ENCODE measurements at places on chromosomes 13 and 19. TPM values are rescaled to one million over a fixed set of nuclear protein-coding genes. Genes with fewer than 3 reads are reported as not detected.
A peak's percentile ranks its signal among the peaks of the same experiment; 100 is the strongest.

DNA sequence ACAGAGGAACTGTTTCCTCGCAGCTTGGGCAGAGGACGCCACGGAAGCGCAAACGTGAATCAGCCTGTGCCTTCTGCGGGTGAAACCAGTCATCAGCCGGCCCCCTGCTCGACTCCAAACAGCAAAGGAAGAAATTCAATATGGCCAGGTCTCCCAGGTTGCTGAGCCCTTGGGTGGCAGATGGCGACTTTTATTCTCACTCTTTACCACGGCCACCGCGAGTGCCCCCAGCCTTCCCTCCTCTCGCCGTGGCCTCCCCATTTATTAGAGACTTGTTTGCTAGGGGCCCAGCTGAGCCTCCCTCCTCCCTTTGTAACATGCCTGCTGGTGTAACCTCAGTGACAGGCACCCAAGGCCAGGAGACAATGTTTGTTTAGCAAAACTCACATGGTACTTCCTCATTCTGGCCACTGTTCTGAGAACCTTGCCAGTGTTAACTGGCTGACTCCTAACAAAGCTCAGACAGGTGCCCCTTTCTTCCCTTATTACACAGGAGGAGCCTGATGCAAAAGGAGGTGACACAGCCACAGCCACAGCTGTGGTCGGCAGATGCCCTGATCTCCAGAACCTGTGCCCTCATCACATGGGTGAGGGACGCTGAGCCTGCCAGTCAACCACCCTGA lies 5.8 kb downstream of the RAB20 start:
- no peak overlapping the region for H3K27ac ChIP-seq
- H3K27me3 ChIP-seq: no peaks in the 10 kb centered on the region
- H3K4me1 ChIP-seq: no peaks in the 10 kb centered on the region
- H3K4me3 ChIP-seq: no peak overlapping the region

- no peaks in the 10 kb centered on the region for H3K27me3 ChIP-seq
- no peak overlapping the region for H3K4me3 ChIP-seq
- H3K27ac ChIP-seq: no peak overlapping the region
- DNase-seq: no peak
- no peaks in the 10 kb centered on the region for H3K36me3 ChIP-seq
- H3K4me1 ChIP-seq: no peaks in the 10 kb centered on the region
Measured at GRCh38 chr13:49245101-49245500, 2.6 kb upstream of the CDADC1 start.

- no peak overlapping the region for H3K27ac ChIP-seq
- no peaks in the 10 kb centered on the region for H3K27me3 ChIP-seq
- H3K4me3 ChIP-seq: no peak overlapping the region
- H3K4me1 ChIP-seq: no peaks in the 10 kb centered on the region
- no peak for DNase-seq
- no peaks in the 10 kb centered on the region for H3K36me3 ChIP-seq
Measured at GRCh38 chr13:73859841-73860240, 274.4 kb downstream of the KLF12 start.

GRCh38 chr13:27088619-27089018 lies 83.0 kb downstream of the USP12 start:
- H3K4me1 ChIP-seq: no peaks in the 10 kb centered on the region
- no peaks in the 10 kb centered on the region for H3K27me3 ChIP-seq
- H3K27ac ChIP-seq: no peak overlapping the region
- no peaks in the 10 kb centered on the region for H3K36me3 ChIP-seq
- DNase-seq: no peak

FBN3 gene
- 39.0 TPM for total RNA-seq

GRCh38 chr13:66489586-66489985 lies 740.5 kb downstream of the PCDH9 start:
- no peak overlapping the region for H3K27ac ChIP-seq
- H3K27me3 ChIP-seq: no peaks in the 10 kb centered on the region
- no peaks in the 10 kb centered on the region for H3K36me3 ChIP-seq
- no peak for DNase-seq

DNA sequence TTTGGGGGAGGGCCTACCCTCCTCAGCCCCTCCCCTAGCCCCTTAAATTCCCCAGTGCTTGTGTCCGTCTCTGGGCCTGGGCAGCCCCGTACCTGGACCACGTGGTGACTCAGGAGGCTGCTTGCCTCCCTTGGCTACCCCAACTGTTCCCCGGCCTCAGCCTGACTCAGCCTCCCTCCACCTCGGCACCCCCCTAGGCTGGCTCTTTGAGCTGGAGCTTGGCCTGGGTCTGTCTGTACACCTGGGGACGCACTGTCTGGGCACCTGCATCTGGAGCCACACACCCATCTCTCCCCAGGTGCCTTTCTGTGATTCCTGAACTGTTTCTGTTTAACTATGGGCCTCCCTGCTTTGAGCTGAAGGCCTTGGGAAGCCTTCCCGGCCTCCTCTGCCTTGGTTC lies 1.8 kb upstream of the KLK14 start:
- H3K4me1 ChIP-seq: no peaks in the 10 kb centered on the region
- H3K36me3 ChIP-seq: no peaks in the 10 kb centered on the region
- no peak overlapping the region for H3K27ac ChIP-seq
- no peak for DNase-seq

GRCh38 chr19:45733160-45733810 lies at the start of gene MEIOSIN:
MEIOSIN (plus strand) TSS chr19:45733439; CDS start chr19:45735377, 1,938 bp downstream.
- H3K4me1 ChIP-seq: peaks cover 3% of the 10 kb centered on the region
- no peaks in the 10 kb centered on the region for H3K36me3 ChIP-seq
- no peak for DNase-seq
- no peaks in the 10 kb centered on the region for H3K27me3 ChIP-seq

- no peaks in the 10 kb centered on the region for H3K27me3 ChIP-seq
- H3K27ac ChIP-seq: no peak overlapping the region
- no peak for DNase-seq
- no peak overlapping the region for H3K4me3 ChIP-seq
- H3K4me1 ChIP-seq: no peaks in the 10 kb centered on the region
Measured at GRCh38 chr13:93805736-93806135, 579.1 kb downstream of the GPC6 start.

DNA sequence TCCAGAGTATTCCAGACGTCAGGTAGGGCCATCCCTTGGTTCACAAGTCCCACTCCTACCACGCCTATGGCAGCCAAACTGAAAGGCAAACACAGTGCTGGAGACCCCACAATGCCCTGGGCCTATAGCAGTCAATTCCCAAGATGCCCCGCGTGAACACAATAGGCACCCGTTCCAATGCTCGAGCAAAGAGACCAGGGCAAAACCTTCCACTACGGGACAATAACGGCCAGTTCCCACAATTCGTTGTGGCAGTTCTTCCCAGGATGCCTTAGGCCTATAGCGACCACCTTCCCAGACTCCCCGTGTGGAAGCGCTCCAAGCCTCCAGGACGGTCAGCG lies 538 bp downstream of the ZNF428 start:
- DNase-seq: no peak
- H3K4me3 ChIP-seq: peak overlapping the region; percentile 69
- H3K27ac ChIP-seq: peak overlapping the region; percentile 99
- no peaks in the 10 kb centered on the region for H3K27me3 ChIP-seq

ZNF350 gene
- total RNA-seq: 6.2 TPM

GRCh38 chr13:27631156-27631555 lies 9.5 kb downstream of the POLR1D start:
- no peak overlapping the region for H3K4me3 ChIP-seq
- no peaks in the 10 kb centered on the region for H3K4me1 ChIP-seq
- no peak for DNase-seq
- H3K36me3 ChIP-seq: peaks cover 18% of the 10 kb centered on the region

DNA sequence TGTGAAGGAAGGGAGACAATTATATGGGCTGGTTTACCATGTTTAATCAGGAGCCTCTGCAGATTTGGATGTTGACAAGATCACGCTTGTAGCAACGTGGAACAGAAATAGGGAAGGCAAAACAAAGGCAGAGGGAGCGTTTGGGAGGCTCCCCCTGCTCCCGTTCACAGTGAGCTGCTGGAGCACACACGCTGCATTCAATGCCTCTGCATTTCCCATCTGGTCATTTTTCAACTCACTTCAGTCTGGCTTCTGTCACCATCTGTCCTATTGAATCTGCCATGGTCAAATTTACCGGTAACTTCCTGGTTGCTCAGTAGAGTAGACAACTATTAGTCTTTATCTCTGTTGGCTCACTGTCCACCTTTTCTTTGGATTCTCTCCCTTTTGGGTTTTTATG lies 91.0 kb downstream of the NHLRC3 start:
- peaks cover 7% of the 10 kb centered on the region for H3K4me1 ChIP-seq
- no peak overlapping the region for H3K4me3 ChIP-seq
- H3K27me3 ChIP-seq: no peaks in the 10 kb centered on the region

- no peaks in the 10 kb centered on the region for H3K4me1 ChIP-seq
- no peak overlapping the region for H3K4me3 ChIP-seq
- no peaks in the 10 kb centered on the region for H3K36me3 ChIP-seq
- no peak for DNase-seq
- no peak overlapping the region for H3K27ac ChIP-seq
- no peaks in the 10 kb centered on the region for H3K27me3 ChIP-seq
Measured at GRCh38 chr13:81148822-81149221, 807.9 kb upstream of the SPRY2 start.

Measured in H1 (cell line).